Cortex of kidney (tissue), 1 donor: ENCODE measurements at places on chromosomes 1 and 21.
A peak's percentile ranks its signal among the peaks of the same experiment; 100 is the strongest.

GRCh38 chr1:64878931-64879611 is 87.3 kb downstream of the JAK1 start:
- no peak for DNase-seq

DNA sequence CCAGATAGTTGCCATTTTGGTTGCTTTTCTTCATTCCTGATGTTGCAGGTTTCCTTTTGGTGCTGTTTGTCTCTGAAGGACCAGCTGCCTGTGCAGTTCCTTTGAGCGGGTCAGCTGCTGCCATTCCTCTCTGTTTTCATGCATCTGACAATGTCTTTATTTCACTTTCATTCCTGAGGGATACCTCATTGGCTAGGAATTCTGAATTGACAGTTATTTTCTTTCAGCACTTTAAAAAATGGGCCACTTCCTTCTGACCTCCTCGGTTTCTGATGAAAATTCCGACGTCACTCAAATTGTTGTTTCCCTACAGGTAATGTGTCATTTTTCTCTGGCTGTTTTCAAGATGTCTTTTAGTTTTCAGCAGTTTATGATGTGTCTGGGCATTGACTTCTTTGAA is 24.8 kb downstream of the CCSAP start:
- DNase-seq, result no peak

DNA sequence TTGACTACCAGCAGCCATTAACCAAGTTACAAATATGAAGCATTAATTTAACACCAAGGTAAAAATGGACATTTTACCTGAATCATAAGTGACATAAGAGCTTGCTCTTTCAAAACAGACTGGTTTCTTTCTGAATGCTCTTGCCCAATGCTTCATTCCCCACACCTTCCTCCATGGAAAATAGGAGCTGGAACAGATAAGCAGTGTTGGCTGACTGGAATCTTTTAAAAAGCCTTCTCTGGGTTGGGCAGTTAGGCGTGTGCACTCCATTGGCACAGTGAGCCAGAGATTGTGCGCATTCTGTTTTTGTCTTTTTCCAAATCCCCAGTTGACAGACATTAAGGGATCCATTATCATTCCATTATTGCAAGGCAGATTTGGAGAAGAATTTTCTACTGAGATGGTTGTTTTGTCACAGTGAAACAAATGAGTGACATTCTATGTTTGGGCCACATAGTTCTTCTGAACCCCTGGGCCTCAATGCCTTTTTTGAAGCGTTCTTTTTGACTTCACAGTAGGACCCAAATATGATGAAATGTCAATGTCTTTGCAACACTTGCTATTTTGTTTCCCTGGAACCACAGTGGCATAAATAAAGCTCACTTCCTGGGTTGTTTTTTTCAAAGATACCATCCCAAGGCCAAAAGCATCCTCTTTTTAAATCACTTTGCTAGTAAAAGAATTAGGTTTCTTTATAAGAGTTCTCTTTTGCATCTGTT is 32.3 kb downstream of the LRRC8B start:
- no peak for DNase-seq

- DNase-seq, result no peak
Observed at GRCh38 chr1:46517932-46518498, 28.4 kb downstream of the DMBX1 start.

GRCh38 chr1:208251015-208251414 is 6.8 kb upstream of the PLXNA2 start:
- no peak for DNase-seq

DNA sequence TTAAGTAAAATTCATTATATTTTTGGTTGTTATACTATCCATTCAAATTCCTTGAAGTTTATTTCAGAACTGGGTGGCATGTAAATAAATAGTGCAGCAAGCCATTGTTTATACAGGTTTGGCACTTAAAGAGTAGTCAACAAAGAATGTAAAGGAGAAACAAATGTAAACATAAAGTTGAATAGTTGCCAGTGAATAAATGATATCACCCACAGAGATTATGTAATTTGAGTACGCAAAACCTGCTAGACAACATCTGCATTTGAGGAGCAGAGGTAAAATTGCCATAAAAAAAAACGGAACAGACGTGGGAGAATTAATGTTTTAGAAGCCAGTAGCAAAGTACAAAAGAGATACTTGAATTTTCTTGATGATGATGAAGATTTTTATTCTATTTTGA is 111.6 kb downstream of the ADGRL2 start:
- DNase-seq, result no peak

DNA sequence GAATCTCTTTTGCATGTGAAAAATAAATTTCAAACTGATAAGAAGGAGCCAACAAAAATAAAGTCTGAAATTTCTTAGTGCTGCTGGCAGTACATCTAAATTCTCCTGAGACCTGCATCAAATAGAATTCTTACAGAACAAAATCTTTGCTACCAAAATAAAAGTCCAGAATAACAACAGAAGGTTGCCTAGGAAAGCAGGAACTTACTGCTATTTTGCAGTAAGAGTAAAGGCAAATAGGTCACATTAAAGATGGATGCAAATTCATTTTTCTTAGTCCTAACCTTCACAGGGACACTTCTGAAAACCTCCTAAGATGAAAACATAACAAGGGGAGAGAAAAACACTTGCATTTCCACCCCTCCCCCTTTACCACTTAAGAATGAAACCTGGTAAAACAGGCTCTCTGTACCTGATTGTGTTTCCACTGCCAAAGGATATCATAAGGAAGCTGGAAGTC is 59.0 kb downstream of the RUSC1 start:
- no peak for DNase-seq

- no peak for DNase-seq
Observed at GRCh38 chr1:169964206-169964605, 70.5 kb upstream of the SCYL3 start.

GRCh38 chr1:23288201-23288600 is 55.9 kb downstream of the HNRNPR start:
- no peak for DNase-seq

GRCh38 chr21:31117128-31117916 is 79.0 kb upstream of the KRTAP19-8 start:
- DNase-seq, result no peak

- DNase-seq, result peak; percentile 84
Observed at GRCh38 chr1:62436039-62436465, 797 bp upstream of the USP1 start.

DNA sequence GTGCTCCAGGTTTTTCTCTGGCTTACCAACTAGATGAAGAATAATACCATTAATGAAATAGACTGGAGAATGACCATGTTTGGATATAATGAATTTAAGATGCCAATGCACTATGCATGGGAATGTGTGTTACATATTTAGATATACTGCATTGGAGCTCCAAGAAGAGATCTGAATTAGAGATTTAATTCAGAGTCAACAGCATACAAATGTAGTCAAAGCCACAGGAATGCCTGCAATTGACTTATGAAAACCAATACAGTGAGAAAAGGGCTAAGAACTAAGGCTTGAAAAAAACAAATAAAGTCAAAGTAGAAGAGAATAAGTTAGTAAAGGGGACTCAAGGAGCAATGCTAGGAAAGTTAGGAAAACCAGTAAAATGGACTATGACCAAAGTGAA is 59.1 kb downstream of the USP24 start:
- no peak for DNase-seq

DNA sequence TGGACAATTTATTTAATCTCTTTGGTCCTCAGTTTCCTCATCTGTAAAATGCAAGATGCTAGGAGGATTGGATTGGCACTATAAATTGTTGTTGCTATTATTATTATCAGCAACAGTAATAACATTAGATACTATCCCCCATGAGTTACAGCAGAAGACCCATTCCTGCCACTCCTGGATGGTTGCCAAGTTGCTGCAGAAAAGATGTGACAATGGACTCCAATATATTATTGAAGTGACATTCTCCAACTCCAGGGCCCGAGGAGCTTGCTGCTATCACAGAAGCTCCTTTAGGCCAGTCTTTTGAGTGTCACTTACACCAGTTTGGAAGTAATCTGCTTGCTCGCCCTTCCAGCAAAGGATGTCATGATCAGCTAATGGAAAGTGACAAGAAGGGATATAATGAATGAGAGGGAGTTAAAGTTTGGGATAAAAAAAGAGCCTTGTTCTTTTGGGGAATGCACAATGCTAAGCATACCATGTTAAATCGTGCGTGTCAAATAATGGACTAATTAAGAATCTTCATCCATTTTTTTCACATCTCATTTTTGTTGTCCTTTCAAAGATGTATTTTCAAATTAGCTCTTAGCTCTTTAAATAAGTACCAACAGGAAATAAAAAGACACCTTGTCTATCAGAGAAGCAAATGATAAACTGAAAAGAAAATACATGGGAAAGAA is 19.5 kb upstream of the PROX1 start:
- DNase-seq, result no peak

DNA sequence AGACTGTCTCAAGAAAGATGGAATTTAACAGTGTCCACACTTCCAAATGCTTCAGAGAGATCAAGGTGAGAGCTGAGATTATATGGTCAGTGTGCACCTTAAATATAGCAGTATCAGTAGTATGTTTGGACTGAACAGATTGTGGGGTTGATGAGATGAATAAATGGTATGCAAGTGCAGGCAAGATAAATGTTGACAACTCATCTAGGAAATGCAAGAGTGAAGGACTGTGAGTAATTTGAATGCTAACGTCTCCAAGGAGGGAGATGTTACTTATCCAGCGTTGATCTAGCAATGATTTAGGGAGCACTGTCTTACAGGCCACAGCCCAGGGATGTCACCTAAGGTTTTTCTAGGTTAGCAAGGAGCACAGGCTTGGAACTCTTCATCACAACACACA is 170.7 kb upstream of the GALNT2 start:
- DNase-seq, result no peak

DNA sequence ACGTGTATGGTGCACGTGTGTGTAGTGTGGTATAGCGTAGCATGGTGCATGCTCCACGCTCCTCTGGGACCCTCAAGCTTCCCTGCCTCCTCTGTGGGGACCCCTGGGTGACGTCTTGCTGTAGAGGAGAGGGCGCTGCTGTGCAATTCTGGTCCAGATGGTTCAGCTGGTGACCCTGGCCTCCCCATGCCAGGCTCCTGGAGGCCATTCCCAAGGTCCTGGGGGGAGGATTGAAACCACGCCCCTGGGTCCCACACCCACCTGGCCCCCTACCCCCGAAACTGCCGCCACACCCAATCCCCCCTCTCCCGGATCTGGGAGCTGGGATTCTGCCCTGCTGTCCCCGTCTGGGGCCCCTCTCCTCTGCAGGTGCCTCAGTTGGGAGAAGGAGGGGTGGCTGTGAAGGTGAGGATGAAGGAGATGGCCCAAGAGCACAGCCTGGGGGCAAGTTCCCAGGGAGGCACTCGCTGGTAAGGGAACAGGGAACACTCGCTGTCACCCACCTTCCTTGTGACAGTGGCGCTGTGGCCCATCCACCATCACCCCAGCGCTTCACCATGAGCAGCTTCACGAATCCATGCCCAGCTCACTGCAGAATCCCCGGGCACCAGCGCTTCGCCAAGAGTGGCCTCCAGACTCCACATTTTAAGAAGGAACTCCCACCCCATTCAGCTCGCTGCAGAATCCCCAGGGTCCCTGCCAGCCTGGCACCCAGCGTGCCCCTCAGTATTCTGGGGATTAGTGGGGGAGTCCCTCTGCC is 38.0 kb downstream of the WDR4 start:
- no peak for DNase-seq

- DNase-seq, result no peak
Observed at GRCh38 chr21:33843216-33843615, 72.4 kb downstream of the ATP5PO start.

DNA sequence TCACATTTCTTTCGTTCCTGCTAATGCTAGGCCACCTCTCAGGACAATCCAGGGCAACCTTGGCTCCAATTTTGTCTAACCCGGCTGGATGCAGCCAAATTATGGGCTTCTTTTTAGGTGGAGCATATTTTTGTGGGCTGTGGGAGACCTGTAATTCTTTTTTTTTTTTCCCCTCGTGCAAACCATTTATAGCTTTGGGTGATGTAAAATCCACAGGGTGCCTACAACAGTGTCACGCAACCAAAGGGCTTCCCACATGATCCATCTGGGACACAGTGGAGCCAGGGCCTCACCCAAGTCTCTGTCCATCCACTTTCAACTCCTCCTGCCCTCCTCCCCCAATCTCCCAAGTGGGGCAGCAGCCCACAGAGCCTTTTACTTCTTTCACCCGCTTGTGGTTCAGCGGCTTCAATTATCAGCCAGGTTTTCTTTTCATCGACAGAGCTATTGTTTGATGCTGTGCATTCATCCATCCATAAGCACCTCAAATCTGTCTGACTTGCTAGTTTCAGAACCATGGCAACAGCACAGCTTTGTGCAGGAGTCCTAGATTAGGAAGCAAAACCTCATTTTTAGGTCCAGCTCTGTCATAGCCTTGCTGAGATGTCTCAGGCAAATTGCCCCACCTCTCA is 10.0 kb upstream of the OVAAL start:
- no peak for DNase-seq

DNA sequence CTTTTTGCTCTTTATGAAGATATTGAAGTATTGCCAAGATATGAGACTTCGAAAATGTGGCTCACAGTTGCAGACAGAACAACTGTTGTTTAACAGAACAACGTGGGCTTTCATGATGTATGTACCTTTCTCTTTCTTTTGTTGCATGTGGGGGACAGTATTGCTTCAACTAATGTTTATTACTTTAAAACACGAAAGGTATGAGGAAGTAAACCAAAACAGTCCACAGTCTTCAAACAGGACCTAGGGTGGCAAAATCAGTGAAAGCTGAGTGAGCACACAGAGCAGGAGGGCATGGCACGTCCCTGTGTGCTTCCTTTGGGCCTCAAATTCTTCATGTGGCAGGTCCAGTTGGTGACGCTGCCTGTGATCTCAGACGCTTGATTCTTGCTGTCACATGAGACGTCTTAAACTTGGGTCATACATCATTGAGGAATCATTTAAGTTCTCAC is 7.8 kb upstream of the CHAF1B start:
- no peak for DNase-seq

DNA sequence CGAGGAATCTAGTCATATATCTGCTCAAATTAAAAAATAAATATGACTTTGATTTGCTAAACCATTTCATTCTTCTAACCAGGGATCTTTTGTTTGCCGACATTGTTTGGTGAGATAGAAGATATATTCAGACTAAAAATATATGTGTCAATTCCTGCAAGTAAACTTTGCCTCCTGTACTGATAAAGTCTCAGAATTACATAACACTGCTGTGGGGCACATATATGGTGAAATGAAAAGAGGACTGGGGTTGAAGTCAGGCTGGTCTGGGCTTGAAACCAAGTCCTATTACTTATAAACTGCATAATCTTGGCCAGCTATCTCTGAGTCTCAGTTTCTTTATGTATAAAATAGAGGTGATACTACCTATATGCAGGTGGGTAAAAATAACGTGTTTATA is 9.8 kb downstream of the SCMH1 start:
- no peak for DNase-seq

DNA sequence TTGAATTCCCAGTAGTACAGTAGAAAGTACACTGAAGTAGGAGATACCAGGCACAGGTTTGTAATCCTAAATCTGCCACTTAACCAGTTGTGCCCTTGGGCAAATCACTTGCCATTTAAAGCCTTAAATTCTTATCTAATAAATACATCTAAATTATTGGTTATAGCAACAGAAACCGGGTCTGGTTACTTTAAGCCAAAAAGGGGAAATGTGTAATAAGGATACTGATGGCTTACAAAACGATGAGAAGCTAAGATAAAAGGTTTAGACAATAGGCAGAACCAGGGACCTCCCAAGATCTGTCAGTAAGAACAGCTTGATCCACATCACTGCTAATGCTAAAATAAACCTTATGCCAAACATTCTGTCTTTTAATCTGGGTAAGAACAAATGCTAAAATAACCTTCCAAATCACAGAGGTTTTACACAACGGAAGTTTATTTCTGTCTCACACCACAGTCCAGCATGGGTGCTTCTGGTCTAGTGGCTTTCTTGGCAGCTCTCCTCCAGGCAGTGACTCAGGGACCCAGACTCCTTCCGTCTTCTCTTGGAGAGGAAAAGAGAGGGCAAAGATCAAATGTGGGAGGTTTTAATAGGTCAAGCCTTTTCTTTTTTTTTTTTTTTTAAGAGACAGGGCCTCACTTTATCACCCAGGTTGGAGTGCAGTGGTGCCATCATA is 16.5 kb upstream of the ZMYM1 start:
- DNase-seq, result no peak
